Tibial nerve (tissue), 4 donors: ENCODE measurements at places on chromosomes 12 and 14. TPM values are rescaled to one million over a fixed set of nuclear protein-coding genes. Genes with fewer than 3 reads are reported as not detected.
A peak's percentile ranks its signal among the peaks of the same experiment; 100 is the strongest.

DNA sequence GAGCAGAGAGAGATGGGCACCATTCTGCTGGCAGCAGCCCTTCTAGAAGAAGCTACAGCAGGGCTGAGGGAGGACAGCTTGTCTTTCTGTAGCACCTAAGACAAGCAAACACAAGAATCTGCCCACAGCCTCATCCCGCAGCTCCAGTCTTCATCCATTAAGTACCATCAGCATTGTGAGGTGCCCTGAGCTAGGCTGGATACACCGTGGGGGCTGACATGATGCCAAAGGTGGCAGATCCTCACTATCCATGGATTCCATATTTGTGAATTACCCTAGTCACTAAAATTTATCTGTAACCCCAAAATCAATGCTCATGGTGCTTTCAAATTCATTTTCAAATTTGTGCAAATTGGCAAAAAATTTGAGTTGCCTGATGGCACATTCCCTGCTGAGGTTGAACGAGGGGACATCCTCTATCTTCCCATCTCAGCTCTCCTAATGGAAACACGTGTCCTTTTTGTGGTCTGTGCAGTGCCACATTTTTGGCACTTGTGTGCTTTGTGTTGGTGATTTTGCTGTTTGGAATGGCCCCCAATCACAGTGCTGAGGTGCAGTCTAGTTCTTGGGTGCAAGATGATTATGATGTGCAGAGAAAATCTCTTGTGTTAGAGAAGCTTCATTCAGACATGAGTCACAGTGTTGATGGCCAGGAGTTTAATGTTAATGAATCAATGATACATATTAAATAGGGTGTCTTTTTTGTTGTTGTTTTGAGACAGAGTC lies 7.0 kb downstream of the PITPNM2 start:
- H3K4me1 ChIP-seq = peaks cover 56% of the 10 kb centered on the region
- no peak overlapping the region for H3K27ac ChIP-seq
- no peaks in the 10 kb centered on the region for H3K36me3 ChIP-seq
- H3K4me3 ChIP-seq = no peak overlapping the region

- no peak for DNase-seq
- no peaks in the 10 kb centered on the region for H3K27me3 ChIP-seq
- H3K4me1 ChIP-seq = no peaks in the 10 kb centered on the region
- no peaks in the 10 kb centered on the region for H3K36me3 ChIP-seq
Observed at GRCh38 chr12:50362671-50363070, 33.7 kb downstream of the FAM186A start.

DNA sequence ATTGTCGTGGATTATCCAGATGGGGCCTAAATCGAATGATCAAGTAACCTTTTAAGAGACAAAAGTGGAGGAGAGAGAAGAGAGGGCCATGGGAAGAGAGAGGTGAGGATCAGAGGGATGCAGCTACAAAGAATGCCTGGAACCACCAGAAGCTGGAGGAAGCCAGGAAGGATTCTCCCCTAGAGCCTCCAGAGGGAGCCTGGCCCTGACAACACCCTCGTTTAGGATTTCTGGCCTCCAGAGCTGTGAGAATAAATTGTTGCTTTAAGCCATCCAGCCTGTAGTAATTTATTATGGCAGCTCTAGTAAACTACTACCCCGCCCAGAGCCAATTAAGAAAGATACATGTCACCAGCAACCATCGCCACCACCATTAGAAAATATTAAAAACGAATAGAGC lies 46.2 kb upstream of the GSC start:
- H3K4me3 ChIP-seq = no peak overlapping the region
- no peak overlapping the region for H3K27ac ChIP-seq
- no peaks in the 10 kb centered on the region for H3K4me1 ChIP-seq
- DNase-seq = no peak
- H3K36me3 ChIP-seq = no peaks in the 10 kb centered on the region
- H3K27me3 ChIP-seq = no peaks in the 10 kb centered on the region

GRCh38 chr14:52253503-52253902 lies 14.0 kb upstream of the PTGDR start:
- H3K36me3 ChIP-seq = no peaks in the 10 kb centered on the region
- DNase-seq = no peak
- no peaks in the 10 kb centered on the region for H3K27me3 ChIP-seq
- H3K4me3 ChIP-seq = no peak overlapping the region
- H3K27ac ChIP-seq = no peak overlapping the region

GRCh38 chr14:60326274-60326673 lies 77.3 kb downstream of the PPM1A start:
- H3K4me3 ChIP-seq = no peak overlapping the region
- H3K27me3 ChIP-seq = no peaks in the 10 kb centered on the region
- H3K4me1 ChIP-seq = peaks cover 13% of the 10 kb centered on the region
- DNase-seq = no peak
- H3K36me3 ChIP-seq = no peaks in the 10 kb centered on the region

DNA sequence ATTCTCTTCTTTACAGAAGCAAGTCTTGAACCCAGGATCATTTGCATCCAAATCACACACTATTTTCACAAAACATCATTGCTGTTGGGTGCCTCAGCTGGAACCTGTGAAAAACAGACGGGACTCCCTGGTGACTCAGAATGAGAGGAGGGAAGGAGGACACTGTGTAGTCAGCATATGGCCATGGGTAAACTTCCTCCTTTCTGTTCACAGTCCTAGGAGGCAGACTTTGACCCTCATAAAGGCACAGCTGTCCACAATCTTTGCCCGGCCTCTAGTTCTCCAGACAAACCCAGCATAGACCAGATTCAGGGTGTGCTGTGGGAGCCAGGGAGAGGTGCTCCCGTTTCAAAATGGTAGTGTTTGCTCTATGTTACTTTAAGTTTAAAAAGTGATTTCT lies 62.0 kb downstream of the DYRK2 start:
- no peaks in the 10 kb centered on the region for H3K4me1 ChIP-seq
- H3K27ac ChIP-seq = no peak overlapping the region
- no peak overlapping the region for H3K4me3 ChIP-seq
- no peak for DNase-seq
- no peaks in the 10 kb centered on the region for H3K36me3 ChIP-seq

DNA sequence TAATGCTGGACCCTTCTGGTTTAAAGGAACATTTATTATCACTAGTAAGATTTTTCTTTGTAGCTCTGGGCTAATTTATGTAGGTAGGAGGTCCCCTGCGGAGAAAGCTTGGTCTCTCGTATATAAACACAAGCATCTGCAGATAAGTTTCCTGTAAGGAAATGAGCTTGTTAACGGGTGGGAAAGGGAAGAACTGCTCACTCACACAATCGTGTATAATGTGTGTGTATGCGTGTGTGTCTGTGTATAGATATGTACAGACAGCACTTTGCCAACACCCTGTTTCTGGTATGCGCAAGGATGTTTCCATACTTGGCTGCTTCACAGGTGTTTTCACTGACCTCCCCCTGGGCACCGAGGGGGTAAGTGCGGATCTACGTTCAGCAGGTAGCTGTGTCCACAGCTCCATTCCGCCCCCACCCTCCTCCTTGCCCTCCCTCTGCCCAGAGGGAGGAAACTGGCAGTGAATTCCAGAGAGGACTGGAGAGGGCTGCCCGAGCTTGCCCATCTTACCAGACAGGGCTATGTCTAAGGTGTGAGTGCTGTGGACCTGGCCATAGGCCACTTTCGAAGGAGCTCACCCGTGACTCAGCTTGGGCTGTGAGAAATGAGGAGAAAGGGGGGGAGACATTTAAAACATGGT lies 65.2 kb downstream of the NINJ2 start:
- no peak overlapping the region for H3K27ac ChIP-seq
- no peaks in the 10 kb centered on the region for H3K27me3 ChIP-seq
- DNase-seq = no peak
- H3K4me3 ChIP-seq = no peak overlapping the region
- H3K4me1 ChIP-seq = no peaks in the 10 kb centered on the region

GRCh38 chr14:54814076-54814475 lies 88.5 kb downstream of the GCH1 start:
- H3K36me3 ChIP-seq = no peaks in the 10 kb centered on the region
- H3K4me3 ChIP-seq = no peak overlapping the region
- H3K4me1 ChIP-seq = no peaks in the 10 kb centered on the region
- no peak for DNase-seq
- no peaks in the 10 kb centered on the region for H3K27me3 ChIP-seq

DNA sequence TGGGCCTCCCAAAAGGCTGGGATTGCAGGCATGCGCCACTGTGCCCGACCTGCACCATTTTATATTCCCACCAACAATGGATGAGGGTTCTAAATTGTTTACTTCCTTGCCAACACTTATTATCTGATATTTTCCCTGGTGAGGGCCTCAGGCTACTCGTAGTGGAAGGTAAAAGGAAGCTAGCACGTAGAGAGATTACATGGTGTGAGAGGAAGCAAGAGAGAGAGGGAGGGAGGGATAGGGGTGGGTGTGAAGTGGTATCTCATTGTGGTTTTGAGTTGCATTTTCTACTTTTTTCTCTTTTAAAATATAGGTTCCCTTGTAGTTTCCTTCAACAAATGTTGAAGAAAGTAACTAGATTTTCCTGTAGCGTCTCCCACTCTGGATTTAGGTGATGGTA lies 30.9 kb downstream of the MYO1H start:
- H3K36me3 ChIP-seq = no peaks in the 10 kb centered on the region
- no peak for DNase-seq
- H3K27ac ChIP-seq = no peak overlapping the region
- no peak overlapping the region for H3K4me3 ChIP-seq
- H3K27me3 ChIP-seq = no peaks in the 10 kb centered on the region

DNA sequence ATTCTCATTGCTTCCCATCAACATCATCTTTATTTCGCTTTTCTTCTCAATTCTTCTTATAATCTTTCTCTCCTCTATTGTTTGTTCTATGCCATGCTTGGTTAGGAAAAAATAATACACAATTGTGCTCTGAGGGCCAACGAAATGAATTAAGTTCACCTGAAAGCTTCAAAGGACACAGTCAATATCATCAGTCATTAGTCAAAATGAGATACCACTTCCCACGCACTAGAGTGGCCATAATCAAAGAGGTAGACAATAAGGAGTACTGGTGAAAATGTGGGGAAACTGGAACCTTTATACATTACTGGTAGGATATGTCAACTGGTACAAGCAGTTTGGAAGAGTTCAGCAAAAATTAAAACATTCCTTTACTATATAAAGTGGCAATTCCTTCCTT lies 91.5 kb downstream of the TMTC1 start:
- H3K27ac ChIP-seq = no peak overlapping the region
- H3K36me3 ChIP-seq = no peaks in the 10 kb centered on the region
- H3K4me1 ChIP-seq = no peaks in the 10 kb centered on the region
- H3K27me3 ChIP-seq = no peaks in the 10 kb centered on the region

DNA sequence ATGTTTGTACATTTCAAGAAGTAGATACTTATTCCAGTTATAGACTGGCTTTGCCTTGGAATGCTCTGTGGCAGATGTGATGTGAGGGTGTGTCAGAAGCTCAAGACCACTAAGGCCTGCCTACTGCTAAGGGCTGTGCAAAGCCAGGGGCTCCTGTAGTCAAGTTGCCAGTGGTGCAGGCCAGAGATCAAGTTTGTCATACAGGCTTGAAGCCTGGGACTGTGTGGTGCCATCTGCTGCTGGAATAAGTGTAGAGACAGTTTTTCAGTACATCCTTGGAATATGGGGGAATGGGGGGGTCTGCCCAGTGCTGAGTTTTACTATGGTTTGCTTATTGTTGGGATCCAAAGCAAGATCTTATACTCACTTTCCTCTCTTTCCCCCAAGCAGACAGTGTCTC lies 649.9 kb upstream of the FOXG1 start:
- no peaks in the 10 kb centered on the region for H3K27me3 ChIP-seq
- H3K36me3 ChIP-seq = no peaks in the 10 kb centered on the region
- no peak for DNase-seq

- H3K4me1 ChIP-seq = no peaks in the 10 kb centered on the region
- DNase-seq = no peak
- H3K36me3 ChIP-seq = no peaks in the 10 kb centered on the region
- H3K27me3 ChIP-seq = no peaks in the 10 kb centered on the region
- H3K27ac ChIP-seq = no peak overlapping the region
Observed at GRCh38 chr12:19151298-19151697, 21.8 kb downstream of the PLEKHA5 start.

GRCh38 chr12:79688376-79689060 lies 2.2 kb downstream of the PAWR start:
- peak overlapping the region; percentile 89 for H3K27ac ChIP-seq
- DNase-seq = no peak
- no peaks in the 10 kb centered on the region for H3K27me3 ChIP-seq
- H3K4me3 ChIP-seq = peak overlapping the region; percentile 55
- H3K36me3 ChIP-seq = no peaks in the 10 kb centered on the region
- H3K4me1 ChIP-seq = peaks cover 29% of the 10 kb centered on the region

- no peaks in the 10 kb centered on the region for H3K27me3 ChIP-seq
- H3K4me3 ChIP-seq = no peak overlapping the region
- DNase-seq = no peak
- H3K4me1 ChIP-seq = no peaks in the 10 kb centered on the region
Observed at GRCh38 chr12:82029936-82030335, 270.8 kb upstream of the PPFIA2 start.

GRCh38 chr12:46887870-46888269 lies 62.1 kb upstream of the SLC38A4 start:
- no peaks in the 10 kb centered on the region for H3K4me1 ChIP-seq
- no peaks in the 10 kb centered on the region for H3K27me3 ChIP-seq
- H3K4me3 ChIP-seq = no peak overlapping the region
- DNase-seq = no peak

- H3K4me1 ChIP-seq = no peaks in the 10 kb centered on the region
- no peaks in the 10 kb centered on the region for H3K36me3 ChIP-seq
- H3K27ac ChIP-seq = no peak overlapping the region
- DNase-seq = no peak
- H3K4me3 ChIP-seq = no peak overlapping the region
Observed at GRCh38 chr12:96132819-96133218, 61.4 kb upstream of the ELK3 start.

The FAM186B gene
- total RNA-seq = 0.42 TPM

The SERPINA10 gene
- total RNA-seq = not detected

The TAS2R13 gene
- total RNA-seq = 4.2 TPM

The RARG gene
- 32.3 TPM for total RNA-seq

The TAS2R9 gene
- not detected for total RNA-seq

The SLC8A3 gene
- total RNA-seq = 1.0 TPM

The PRR4 gene
- total RNA-seq = 2.2 TPM
